ENCODE measurements at places on chromosomes 3 and 15.

DNA sequence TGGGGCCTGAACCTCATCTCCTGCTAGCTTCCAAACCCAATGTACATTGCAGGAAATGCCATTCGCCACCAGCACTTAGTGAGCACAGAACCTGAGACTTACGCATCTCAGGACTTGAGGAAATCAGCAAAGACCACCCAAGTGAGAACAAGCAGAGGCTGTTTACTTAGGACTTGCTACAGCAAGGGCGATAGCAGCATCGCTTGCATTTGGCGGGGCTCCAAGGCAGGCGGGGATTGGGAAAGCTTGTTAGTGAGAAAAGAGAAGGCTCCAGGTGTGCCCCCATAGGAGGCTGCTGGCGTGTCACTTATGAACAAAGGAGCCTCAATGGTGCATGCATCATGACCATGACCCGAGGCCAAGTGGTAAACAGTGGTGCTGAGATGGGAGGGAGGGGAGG is 19.7 kb downstream of the SLC6A20 start:
- no peak for DNase-seq

DNA sequence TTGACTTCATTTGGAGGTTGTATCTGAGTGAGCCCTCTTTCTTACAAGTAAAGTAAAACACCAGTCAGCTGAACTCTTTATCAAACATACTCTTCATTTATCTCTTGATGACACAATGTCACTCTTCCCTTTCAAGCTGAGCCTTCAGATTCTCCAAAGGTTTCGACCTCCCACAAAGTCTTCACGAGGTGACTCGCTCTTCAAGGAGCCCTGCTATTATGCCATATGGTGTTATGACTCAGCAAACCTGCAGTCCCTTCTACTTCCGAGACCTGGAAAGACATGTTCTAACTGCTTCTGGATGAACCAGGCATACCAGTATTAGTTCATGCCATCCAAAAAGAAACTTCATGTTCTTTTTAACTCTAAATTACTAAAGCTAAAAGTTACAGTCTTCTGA is 23.1 kb downstream of the AADAC start:
- DNase-seq = no peak

GRCh38 chr3:62188681-62189375 is 184.5 kb downstream of the FEZF2 start:
- DNase-seq = peak; percentile 84

GRCh38 chr3:169227911-169228310 is 435.6 kb downstream of the MECOM start:
- no peak for DNase-seq

DNA sequence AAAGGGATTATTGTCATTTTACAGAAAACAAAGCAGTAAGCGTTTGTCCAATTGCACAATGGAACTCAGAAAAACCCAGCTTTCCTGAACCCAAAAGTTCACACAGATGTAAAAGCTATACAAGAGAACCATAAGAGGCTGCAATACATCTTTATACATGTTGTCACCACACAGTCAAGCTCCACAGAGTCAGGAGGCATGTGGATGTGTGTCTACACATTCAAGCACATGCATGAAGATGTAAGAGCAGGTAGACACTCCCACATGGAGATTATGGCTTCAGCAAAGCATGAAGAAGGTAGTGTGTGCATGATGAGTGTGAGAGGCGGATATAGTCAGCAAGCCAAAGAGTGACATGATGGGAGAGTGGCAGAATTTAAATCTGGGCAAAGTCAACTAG is 124.7 kb upstream of the THBS1 start:
- DNase-seq = no peak

- DNase-seq = no peak
Measured at GRCh38 chr3:171615686-171616085, 155.5 kb upstream of the TNIK start.

- DNase-seq = no peak
Measured at GRCh38 chr3:185488465-185488864, 10.4 kb downstream of the TMEM41A start.

GRCh38 chr3:20958161-20958560 is 772.2 kb upstream of the SGO1 start:
- no peak for DNase-seq

DNA sequence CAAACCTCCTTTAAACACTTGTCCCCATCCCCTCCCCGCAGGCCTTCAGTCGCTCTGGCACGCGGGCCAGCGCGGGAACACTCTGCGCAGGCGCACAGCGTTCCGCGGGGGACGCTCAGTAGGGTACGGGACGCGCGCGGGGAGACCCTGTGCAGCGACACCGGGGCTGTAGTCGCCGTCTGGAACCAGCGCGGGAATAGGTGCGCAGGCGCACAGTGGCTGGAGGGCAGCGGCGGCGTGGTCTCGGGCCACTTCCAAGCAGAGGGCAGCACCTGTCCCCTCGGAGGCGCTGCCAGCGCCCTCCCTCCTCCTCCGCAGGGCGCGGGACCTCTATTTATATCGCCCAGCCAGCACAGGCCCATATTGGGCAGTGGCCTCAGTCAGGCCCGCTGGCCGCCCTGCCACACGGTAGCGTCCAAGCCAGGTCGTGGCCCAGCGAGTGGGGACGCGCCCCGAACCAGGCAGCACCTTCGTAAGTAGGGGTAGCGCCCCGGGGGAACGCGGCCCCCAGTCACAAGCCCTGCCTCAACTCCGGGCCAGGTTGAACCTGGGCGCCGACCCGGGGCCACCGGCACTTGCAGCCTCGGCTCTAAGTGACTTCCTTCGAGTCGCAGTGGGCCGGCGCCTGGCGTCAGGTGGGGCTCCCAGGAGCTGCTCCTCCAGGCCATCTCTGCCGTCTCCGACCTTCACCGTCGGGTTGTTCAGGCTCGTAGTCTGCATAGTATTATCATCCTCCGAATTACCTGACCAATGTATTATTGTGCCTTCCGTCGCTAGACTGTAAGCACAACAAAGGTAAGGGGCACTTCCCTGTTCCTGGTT is at the start of gene KBTBD12:
Gene KBTBD12, plus strand, starts transcription at position 118 of the 822 bp plus-strand sequence. CDS start 7,830 bp downstream, outside the sequence.
- DNase-seq = no peak

GRCh38 chr3:150049317-150049716 is 78.6 kb upstream of the PFN2 start:
- no peak for DNase-seq

- DNase-seq = no peak
Measured at GRCh38 chr3:65433480-65433879, 605.2 kb downstream of the MAGI1 start.

DNA sequence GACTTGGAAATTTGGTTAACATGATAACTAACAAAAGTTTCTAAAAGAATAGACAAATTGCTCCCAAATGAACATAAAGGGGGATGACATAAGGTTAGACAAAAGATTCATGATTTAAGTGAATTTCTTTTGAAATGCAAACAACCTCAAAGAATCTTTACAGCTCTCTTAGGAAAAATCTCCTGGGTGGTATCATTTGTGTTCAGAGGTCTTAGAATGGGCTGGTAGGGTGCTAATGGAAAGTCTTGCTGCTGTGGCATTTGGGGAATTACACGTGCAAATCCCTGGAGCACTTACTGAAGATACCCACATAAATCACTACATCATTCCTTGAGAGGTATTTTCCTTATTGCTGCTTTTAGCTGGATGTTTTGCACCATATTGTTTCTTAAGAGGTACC is 14.4 kb upstream of the ROBO2 start:
- DNase-seq = no peak

DNA sequence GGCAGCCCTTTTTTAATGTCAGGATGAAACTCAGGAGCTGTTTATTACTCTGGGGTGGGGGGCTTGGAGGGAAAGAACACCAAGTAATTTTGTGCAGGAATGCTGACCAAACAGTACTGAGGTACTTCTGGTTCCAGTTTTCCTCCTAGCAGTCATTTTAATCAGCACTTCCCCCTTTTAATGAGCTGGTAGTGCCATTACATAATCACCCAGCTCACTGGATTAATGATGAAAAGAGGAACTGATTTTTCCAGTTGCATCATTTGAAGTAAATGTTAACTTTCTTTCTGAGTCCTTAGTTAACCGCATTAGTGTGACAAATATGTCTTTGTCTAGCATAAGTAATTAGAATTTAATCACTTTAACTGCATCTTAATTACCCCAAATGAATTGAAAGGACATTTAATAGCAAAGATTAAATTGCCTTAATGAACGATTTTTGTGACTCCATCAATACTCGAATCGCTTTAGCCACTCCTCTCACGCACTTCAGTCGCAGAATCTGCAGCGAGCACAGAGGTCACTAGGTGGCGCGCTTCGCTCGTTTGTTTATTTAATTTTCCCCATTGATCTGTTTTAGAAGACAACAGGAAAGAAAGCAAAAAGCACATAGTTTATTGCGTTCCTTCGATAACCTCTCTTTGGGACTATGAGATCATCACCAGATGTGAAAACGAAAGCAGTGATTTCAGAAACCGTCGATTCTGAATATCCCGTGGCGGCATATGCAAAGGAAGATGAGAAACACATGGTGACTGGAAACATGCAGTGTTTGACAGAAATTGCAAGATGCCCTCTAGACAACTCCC is 9.8 kb downstream of the ONECUT1 start:
- peak; percentile 89 for DNase-seq

DNA sequence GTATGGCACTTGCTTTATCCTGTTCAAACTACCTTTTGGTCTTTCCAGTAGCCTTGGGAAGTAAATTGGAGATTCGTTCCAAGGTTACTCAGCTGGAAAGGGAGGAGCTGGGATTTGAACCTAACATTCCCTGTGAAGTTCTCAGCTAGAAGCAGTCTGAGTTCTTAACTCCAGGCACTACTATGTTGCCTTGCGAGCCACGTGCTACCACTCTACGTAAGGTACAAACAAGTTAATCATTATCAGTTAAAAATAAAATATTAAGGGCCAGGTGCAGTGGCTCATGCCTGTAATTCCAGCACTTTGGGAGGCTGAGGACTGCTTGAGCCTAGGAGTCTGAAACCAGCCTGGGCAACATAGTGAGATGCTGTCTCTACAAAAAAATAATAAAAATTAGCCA is 30.7 kb upstream of the CDCP1 start:
- no peak for DNase-seq

GRCh38 chr3:49054344-49054862 is 25.2 kb upstream of the IMPDH2 start:
- DNase-seq = no peak

- no peak for DNase-seq
Measured at GRCh38 chr15:58291848-58292247, 139.9 kb upstream of the LIPC start.

DNA sequence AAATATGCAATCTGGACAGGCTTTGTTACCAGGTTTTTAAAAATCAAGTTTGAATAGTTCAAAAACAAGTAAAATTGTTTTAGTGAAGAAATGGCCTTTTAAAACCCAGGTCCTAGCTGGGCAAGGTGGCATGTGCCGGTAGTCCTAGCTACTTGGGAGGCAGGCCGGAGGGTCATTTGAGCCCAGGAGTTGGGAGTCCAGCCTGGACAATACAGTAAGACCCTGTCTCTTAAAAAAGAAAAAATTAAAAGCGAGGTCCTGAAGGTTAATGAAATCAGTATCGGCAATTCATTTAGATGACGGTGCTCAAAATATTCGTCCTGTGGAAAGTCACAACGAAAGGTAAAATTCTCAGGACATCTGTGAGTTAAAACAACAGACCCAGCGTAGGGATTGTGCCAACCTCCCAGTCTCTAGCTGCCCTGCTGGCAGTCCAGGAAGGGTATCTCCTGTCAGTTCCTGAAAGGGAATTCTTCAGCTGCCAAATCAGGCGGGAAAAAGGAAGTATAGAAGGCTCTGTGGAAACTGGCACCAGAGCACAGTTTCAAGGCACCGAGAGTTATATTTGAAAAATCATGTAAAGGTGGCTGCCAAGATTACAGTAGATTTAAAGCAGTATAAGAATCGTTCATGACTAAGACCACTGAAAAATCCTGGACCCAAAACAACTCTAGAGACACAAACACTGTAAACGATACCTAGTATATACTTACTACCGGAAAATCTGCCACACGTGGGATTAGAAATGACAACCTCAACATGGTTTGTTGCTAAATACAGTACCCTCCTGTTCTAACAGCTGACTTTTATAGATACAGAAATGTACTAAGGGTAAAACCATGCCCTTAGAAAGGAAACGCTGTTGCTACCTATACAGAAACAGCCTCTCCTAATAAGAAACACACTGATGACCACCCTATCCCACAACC is 1.2 kb upstream of the ABHD17C start:
- no peak for DNase-seq

DNA sequence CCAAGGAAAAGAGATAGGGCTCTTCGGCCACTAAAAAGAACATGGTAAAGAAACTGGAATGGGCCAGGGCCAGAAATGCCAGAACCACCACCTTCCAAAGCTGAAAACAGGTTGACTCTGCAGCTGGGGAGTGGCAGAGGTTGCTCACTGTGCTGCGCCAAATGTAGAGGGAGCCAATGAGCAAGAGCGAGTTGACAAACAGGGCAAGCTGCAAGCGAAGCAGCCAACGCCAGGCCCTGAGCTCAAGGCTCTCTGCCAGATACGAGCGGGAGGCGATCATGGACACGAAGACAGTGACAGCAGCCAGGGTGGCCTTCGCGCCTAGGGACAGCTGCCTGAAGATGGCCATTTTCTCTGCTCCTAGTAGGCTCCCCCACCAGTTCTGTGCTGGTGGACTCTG is 3.1 kb downstream of the GLB1 start:
- no peak for DNase-seq

GRCh38 chr3:36488077-36488789 is 107.9 kb downstream of the STAC start:
- no peak for DNase-seq

GRCh38 chr3:24640330-24640877 is 145.8 kb upstream of the THRB start:
- DNase-seq = no peak

GRCh38 chr3:37532168-37532567 is 329.5 kb upstream of the CTDSPL start:
- DNase-seq = no peak

DNA sequence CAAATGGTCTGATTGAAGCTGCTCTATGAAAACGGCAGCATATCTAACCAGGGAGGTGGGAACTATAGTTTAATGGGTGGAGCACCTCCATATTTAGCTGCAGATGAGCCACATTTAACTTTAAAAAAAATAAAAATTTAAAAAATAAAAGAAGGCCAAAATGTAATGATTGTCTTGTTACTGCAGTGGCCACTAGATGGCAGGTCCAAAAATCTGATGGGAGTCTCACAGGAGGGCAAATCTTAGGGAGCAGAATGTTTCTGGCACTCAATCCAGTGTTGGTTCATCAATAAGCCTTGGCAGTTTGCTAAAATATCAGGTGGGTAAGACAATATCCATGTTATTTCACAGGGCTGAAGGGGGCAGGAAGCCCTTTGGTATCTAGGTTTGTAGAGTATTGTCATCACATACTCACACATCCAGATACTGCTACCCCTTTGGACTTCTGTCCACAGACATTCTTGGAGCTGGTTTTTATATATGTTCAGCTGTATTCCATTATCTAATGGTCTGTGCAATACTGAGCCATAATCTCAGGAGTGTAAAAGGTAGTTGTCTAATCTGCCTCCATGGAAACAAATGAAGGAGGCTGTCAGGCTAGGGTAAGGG is 233.3 kb downstream of the TIGIT start:
- no peak for DNase-seq

DNA sequence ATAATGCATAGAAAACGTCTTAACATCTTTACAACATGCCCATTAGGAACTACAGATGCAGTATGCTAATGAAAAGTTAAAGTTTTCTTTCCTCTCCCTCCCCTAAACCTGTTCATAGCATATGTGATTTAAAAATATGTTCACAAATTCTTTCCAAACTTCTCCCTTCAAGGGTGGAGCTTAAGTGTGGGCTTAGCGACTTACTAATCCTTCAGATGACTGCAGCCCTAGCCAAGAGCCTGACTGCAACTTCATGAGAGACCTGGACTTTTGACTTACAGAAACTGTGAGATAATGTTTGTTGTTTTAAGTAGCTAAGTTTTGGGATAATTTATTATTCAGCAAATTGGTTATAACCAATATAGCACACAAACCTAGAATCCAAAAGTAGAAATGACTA is 22.0 kb upstream of the ANXA2 start:
- DNase-seq = no peak
